ENCODE measurements at places on chromosomes 11 and 22. TPM values are rescaled to one million over a fixed set of nuclear protein-coding genes. Genes with fewer than 3 reads are reported as not detected.

CYTH4 gene
- 0.10 TPM for total RNA-seq

HDAC10 gene
- 24.8 TPM for total RNA-seq

TPH1 gene
- total RNA-seq: 0.10 TPM

TSPAN18 gene
- total RNA-seq: 60.3 TPM

SPDYC gene
- not detected for total RNA-seq

OR5I1 gene
- total RNA-seq: not detected

ANGPTL5 gene
- 0.19 TPM for total RNA-seq

LRRC4C gene
- not detected for total RNA-seq

SCO2 gene
- total RNA-seq: 2.9 TPM

GGTLC3 gene
- total RNA-seq: not detected

PLAAT2 gene
- total RNA-seq: not detected

SLC5A1 gene
- total RNA-seq: not detected

OR52H1 gene
- total RNA-seq: 0.65 TPM

AGBL2 gene
- 3.6 TPM for total RNA-seq

TRIM49 gene
- not detected for total RNA-seq

UCP2 gene
- under 0.01 TPM for total RNA-seq
